AG20443 (cell line): ENCODE measurements at places on chromosomes 5 and 9.

GRCh38 chr9:95572381-95573151 lies 55.8 kb upstream of the PTCH1 start:
- DNase-seq = peak; percentile 63

- DNase-seq = peak; percentile 38
Observed at GRCh38 chr9:113131689-113132151, 19.1 kb upstream of the SLC31A2 start.

- peak; percentile 22 for DNase-seq
Observed at GRCh38 chr5:88826646-88827585, 56.1 kb downstream of the MEF2C start.

DNA sequence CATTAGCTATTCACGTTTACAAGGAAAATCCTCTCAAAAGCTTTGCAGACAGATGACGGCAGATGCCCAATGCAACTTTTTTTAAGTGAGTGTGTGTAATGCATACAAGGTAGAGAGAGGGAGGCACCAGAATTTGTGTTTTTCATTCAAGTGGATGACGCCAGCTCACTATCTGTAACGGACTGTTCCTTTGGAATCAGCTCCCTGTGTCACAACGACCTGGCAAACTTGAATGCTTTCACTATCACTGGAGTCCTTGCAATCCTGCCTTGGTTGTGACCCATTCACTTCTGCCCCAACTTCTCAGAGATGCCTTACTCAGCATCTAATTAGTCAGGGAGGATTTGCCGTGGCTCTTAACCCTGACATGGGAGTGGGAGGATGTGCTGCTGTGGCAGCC lies 148.5 kb downstream of the BNC2 start:
- DNase-seq = peak; percentile 36

DNA sequence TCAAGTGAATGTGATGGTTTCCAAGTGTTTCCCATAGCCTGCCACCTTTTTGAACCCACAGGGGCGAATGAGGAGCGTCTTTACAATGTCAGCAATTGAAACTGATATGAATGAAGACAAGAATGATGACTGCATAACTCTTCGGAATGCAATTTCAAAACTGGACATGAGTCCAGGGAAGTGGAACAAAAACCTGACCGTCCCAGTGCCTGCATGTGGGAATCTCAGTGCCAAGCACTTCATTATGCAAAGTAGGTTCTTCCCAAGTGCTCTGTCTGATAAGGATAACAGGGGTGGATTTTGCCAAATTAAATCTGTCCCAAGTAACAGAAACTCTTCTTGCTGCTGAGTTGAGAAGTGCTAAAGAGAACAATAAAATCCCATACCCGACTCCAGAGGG lies 243.8 kb upstream of the ADAMTS16 start:
- no peak for DNase-seq

GRCh38 chr5:55313870-55314617 lies 6.3 kb downstream of the MTREX start:
- no peak for DNase-seq

DNA sequence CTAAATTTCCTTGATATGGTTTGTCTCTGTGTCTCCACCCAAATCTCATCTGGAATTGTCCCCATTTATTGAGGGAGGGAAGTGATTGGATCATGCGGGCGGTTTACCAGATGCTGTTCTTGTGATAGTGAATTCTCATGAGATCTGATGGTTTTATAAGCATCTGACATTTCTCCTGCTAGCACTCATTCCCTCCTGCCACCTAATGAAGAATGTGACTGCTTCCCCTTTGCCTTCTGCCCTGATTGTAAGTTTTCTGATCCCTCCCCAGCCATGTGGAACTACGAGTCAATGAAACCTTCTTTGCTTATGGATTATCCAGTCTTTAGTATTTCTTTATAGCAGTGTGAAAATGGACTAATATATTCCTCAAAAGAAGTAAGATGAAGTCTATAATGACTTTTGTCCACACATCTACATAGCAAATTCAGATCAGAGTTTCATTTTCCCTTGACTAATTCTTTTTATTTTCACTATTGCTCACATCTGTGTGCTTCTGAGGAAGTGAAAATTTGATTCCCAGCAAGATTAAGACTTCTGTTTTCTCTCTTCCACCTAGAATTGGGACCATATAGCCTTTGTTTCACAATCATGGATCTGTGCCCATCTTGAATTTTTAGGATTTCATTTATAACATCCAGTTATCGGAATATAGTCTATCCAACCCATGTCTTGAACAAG lies 393.5 kb downstream of the DMAC1 start:
- no peak for DNase-seq

DNA sequence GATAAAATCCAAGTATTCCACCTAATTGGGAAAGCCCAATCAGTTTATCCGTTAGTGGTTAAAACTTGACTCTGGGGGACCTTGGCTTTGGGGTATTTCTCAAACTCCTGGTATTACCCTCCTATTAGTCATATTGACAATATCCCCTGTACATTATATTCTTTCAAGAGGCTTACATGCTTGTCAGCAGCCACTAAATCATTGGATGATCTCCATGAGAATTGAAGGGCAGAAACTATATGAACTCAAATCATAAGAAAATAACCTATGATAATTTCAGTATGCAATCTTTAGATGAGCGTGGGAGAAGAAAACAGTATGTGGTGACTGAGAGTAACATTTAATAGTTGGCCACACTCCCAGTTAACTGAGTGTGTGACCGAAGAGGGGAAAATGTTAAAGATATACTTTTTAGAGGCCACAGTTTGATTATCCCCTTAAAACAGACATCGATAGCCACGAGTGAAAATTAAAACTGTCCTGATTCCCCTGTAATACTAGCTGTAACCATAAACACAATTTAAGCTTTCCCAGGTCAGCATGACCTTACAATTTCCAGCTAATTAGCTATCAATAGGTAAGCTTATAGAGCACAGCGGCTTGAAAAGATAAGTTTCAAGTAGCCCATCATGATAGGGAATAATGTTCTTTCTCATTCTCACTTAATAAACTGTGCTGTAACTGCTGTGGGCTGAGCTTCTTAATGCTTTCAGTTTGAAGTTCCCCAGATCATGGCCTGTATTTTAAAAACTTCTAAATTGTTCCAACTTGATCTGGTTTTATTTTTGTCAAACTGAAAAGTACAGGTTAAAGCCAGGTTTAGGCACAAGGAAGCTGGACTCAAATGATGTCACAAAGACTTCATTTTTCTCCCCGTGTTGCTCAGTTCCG lies 58.6 kb downstream of the PUM3 start:
- no peak for DNase-seq

GRCh38 chr5:113038714-113039113 lies 62.1 kb downstream of the DCP2 start:
- DNase-seq = peak; percentile 37

DNA sequence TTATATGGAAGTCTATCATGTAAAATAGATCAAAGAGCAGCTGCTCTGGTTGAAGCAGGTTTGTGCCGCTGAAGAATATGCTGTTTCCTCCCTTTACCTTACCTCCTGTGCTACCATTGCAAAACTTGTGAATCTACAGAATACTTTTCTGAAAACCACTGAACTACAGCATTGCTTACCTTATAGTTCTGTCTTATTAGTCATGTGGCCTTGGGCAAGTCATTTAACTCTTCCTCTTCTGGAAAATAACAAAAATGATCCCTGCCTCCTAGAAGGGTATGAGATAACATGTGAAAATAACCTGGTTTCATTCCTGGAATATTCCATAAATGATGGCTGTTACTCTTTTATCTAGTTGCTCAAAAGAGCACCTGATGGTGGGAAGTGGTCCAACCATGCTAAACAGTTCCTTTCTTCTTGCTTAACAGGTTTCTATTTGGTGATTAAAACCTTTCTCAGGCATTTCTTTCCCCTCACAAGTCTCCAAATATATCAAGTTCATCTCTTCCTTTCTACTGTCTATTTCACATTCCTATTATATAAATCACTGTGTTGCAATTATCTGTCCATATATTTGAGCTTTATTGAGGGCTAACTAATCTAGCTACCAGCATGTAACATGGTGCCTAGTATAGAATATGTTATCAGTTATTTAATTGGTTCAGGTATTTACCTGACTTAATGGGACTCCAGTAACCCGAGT lies 15.0 kb downstream of the TRIM32 start:
- DNase-seq = no peak

- DNase-seq = peak; percentile 15
Observed at GRCh38 chr5:8857051-8857450, 688.8 kb downstream of the SEMA5A start.

DNA sequence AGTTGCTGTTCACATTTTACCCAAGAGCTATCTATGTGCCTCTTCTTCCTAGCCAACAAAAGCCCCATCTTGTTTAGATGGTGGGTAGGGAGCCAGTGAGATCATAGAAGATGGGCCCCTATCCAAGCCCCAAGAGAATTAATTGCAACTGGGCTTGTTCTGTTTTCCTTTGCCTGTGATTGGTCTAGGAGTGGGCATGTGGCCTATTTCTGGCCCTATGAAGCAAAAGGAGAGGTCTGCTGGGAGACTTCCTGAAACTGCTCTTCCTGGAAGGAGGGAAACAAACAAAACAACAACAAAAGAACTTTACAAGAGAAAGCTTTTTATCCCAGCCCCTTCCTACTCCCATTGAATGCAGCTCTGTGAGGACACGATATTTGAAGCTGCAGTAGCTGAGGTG lies 32.5 kb upstream of the ALDOB start:
- DNase-seq = no peak

DNA sequence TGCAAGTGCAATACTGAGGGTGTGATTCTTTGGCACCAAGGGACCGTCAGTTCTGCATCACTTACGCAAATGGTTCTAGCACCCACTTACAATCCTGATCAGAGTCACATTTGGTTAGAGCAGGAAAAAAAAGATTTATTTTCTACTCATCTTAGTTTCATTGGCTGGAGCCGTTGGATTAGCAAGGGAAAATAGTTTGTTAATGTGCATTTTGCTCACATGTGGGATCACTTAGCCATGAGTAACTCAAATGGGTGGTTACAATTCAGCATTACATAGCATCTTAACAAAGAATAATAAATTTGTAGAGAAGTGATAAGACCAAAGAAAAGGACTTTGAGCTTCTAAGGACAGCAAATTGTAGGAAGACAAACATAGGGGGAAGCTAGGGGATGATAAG lies 216.9 kb downstream of the AUH start:
- DNase-seq = peak; percentile 59

- peak; percentile 69 for DNase-seq
Observed at GRCh38 chr9:73081979-73082657, 69.5 kb upstream of the ANXA1 start.

DNA sequence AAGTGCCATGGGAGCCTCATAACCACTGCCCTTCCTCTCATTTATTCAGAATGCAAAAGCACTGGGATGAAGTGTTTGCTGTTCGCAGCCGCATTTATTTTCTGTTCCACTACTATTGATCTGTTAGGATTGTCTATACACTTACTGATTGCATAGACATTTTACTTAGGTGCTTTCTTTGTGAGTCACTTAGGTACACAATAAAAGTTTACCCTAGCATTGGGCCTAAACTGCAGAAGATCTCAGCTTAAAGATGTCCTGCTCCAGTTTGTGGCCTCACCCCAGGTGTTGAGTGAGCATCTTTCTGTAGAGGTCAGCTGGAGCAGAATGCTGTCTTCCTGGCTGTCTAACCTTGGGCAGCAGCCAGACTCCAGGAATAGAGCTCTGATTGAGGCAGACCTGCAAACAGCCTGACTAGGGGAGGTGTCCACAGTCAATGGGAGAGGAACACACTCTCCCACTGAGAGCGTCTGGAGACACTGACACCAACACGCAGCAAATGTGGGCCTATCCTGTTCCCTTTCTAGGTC lies 54.0 kb downstream of the GPR21 start:
- DNase-seq = no peak
